ENCODE measurements at places on chromosomes 1 and 21.

DNA sequence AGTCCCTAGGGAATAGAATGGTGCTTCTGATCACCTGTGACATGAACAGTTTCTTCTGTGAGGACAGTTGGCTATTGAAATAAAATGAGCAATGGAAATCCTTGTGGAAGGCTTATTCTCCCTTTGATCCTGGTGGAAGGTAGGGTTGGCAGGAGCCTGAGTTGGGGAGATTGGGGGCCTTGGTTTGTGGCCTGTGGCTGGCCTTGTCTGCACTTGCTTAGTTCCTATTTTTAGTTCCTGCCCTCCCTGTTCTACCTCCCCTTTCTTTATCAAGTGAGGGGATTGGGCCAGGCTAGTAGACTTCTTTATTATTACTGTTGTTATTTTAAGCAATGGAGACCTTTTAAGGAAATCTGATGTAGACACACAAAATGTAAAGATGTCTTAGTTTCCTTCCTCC lies 8.2 kb downstream of the DMRTB1 start:
- no peak for DNase-seq

DNA sequence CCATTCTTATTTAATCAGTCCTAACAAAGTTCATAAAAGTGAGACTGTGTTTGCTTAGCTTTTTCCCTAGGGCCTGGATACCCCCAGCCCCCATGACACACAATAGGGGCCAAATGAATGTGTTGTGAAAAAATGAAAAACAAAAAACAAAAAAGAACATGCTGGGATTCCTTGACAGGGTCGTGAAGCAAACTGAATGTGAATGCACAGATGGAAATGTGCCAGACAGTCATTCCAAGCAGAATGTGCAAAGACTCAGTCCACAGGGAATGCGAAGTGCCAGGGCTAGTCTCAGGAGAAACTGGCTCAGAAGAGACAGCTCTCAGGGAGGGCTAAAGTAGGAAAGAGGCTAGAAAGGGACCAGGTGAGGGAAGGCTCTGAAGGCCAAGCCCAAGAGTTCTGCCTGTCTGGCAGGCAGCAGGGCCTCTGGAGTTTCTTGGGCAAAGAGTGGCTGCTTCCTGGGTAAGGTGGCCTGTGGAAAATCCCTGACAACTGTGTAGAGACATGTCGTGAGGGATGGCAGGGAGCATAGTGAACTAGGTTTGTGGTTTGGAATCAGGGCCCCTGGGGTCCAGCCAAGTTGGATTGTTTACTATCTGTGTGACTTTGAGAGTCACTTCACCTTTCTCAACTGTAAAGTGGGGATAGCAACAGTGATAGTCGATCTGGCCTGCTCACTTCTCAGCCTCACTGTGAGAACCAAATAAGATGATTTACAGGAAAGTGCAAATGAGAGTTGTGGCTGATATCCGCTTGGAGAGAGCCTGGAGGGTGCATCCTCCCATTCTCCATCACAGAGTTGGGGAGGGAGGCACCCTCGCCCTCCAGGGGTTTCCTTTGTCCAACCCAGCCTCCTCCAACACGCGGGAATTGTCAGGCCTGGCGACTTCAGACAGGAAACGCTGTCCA lies 1.2 kb upstream of the ADAM15 start:
- no peak for DNase-seq

DNA sequence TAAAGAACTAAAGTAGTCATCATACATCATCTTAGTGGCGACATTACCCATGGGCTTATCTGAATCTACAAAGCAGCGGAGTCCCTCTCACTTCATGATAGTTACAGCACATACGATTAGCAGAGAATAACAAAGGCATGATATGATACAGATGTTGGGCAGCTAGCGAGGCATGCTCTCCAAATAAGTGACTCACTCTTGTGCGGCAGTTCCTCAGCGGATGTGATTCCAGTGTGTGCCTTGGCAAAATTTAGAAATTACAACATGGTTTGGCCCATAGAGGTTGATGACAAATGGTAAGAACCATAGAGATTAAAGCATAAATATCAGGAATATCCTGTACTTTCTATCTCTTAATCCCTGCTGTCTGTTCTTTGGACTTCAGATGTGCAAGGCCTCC lies 48.1 kb upstream of the PAXBP1 start:
- no peak for DNase-seq

DNA sequence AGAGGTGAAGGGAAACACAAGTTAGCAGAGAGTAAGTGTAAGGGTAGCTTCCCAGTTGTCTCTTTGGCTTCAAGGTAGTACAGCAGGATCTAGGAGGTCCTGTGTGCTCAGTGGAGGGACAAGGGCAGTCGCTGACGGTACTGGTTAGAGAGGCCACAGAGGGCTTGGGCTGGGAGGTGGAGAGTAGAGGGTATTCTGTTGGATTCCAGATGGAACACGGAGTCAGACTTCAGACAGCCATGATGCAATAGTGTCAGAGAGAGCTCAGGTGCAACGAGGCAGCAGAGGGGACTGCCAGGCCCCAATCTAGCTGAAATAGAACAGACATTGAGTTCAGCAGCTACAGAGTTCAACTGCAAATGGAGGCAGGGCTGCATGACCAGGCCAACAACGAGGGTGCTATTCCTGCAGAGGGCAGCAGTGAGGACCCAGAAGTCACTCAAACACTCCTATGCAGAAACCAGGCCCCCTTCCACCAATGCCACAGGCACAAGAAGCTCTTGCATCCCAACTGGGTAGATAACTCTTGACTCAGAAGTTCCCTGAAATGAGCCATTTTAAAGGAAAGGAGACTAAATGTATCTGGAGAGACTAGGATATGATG lies 325.0 kb upstream of the ESRRG start:
- no peak for DNase-seq

GRCh38 chr1:10686404-10687040 lies 109.9 kb downstream of the CASZ1 start:
- no peak for DNase-seq

GRCh38 chr1:31792116-31792515 lies 23.7 kb downstream of the SPOCD1 start:
- DNase-seq: no peak

Data from esophagus squamous epithelium (tissue), 5 donors.